ENCODE measurements at places on chromosomes 2 and 18.

DNA sequence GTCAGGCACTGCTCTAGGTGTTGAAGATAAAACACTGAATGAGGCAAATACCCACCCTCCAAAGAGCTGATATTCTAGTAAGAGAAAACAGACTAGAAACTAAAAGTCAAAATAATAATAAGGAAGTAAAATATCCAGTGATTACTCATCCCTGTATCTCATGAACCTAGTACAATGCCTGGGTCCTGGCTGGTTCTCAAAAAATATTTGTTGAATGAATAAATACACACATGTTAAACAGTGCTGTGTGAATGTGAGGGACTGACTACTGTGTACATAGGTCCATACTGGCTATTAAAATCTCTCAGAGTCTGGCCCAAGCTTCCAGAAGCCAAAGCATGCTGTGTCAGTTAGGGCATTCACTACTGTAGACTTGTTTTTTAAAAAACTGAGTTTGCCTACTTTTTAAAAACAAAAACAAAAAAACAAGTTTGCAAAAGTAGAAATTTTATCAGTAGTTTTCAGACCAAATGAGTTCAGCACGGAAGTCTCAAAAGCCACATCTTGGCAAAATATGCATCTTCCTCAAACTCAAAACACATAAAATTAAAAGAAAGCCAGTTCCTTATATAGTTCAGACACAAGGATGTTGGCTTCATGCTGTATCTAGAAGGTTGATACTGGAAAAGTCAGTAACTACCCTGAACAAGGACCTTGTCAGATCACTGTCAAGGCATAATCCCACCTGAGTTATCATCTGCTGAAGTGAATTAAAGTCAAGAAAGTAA, 136.2 kb downstream of the THADA start:
- H3K27me3 ChIP-seq = no peaks in the 10 kb centered on the region
- no peak overlapping the region for H3K27ac ChIP-seq
- no peak for DNase-seq
- H3K4me3 ChIP-seq = no peak overlapping the region
- peaks cover 21% of the 10 kb centered on the region for H3K36me3 ChIP-seq

DNA sequence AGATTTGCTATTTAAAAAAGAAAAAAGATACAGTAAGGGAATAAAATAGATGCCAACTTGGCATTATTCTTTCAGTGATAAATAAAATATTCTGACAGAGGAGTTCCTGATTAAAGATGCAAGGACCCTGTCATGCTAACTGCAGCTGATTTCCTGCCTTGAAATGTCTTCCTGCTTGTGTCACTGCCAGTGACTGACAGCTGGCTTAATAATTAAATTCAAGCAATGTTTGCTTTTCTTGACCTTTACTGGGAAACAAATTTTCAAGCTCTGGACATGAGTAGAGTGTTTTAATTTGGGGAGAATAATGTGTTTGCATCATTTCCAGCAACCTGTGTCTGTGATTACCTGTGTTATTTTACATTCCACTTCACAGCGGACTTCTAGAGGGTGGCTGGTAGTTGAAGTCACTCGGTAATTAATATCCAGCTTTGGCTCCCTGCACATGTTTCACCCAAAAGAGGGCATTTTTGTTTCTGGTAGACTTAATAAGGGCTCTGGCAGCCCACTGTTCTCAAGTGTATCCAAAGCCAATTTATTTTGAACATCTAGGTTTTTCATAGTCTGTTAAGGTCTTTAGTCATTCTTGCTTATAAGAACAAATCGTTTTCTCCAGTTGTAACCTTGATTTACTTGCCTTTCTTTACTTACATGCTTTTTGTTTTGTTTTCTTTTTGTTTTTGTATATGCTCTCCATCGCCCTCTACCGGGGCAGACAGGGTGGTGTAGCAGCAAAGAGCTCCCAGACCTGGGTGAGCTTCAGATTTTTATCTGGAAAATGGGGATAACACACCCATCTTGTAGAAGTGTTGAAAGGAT, 48.5 kb upstream of the PROKR1 start:
- H3K36me3 ChIP-seq = no peaks in the 10 kb centered on the region
- no peak overlapping the region for H3K27ac ChIP-seq
- H3K4me1 ChIP-seq = peaks cover 8% of the 10 kb centered on the region
- peak; percentile 35 for DNase-seq
- peaks cover 6% of the 10 kb centered on the region for H3K27me3 ChIP-seq
- no peak overlapping the region for H3K4me3 ChIP-seq

DNA sequence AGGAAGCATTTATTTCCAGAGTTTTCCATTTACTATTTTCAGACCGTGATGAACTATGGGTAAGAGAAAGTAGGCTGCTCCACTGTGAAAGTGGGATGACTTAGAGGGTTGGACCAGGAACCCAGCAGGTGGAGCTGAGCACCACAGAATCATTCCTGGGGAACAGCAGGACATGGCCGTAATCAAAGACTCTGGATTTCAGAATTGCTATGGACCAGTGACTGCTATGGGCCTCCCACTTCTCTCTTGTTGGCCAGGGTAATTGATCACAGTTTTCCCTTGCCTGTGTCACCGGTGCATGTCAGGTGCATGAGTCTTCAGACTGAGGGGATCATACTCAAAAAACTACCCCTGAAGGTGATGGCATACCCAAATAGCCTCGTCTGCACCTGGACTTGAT, 90.6 kb upstream of the GPC1 start:
- no peak overlapping the region for H3K27ac ChIP-seq
- H3K4me3 ChIP-seq = no peak overlapping the region
- no peaks in the 10 kb centered on the region for H3K36me3 ChIP-seq
- no peak for DNase-seq
- no peaks in the 10 kb centered on the region for H3K27me3 ChIP-seq

GRCh38 chr2:24363301-24363700, 3.0 kb upstream of the ITSN2 start:
- H3K4me3 ChIP-seq = no peak overlapping the region
- H3K36me3 ChIP-seq = peaks cover under 1% of the 10 kb centered on the region
- H3K4me1 ChIP-seq = peaks cover 17% of the 10 kb centered on the region
- no peak for DNase-seq
- no peak overlapping the region for H3K27ac ChIP-seq
- H3K27me3 ChIP-seq = no peaks in the 10 kb centered on the region

- peaks cover 16% of the 10 kb centered on the region for H3K27me3 ChIP-seq
- H3K36me3 ChIP-seq = no peaks in the 10 kb centered on the region
- H3K4me3 ChIP-seq = no peak overlapping the region
- DNase-seq = no peak
- no peak overlapping the region for H3K27ac ChIP-seq
- no peaks in the 10 kb centered on the region for H3K4me1 ChIP-seq
Measured at GRCh38 chr2:181743723-181744031, 63.4 kb upstream of the NEUROD1 start.

- peak within 1 kb of the TSS; percentile 82 for H3K27ac ChIP-seq
- H3K4me1 ChIP-seq = peaks cover 9% of the 10 kb centered on the region
- H3K4me3 ChIP-seq = peak within 1 kb of the TSS; percentile 89
- H3K36me3 ChIP-seq = peaks cover 2% of the 10 kb centered on the region
- peak; percentile 43 for DNase-seq
- peaks cover 41% of the 10 kb centered on the region for H3K27me3 ChIP-seq
Measured at GRCh38 chr2:42493468-42494354, at the start of gene KCNG3. Gene KCNG3, minus strand, starts transcription at chr2:42493982. Its CDS starts 481 bp downstream, at chr2:42493501.

Measured in activated T-helper 1 cell treated with anti-CD3 and anti-CD28 coated beads, Interleukin-12 subunit alpha, Interleukin-12 subunit beta, Interleukin-2, Interleukin-4 antibody, amounts not matched to agents 30 ng/mL and 10 ng/mL and 1 ng/mL, durations not matched to agents 14 hours and 24 hours and 36 hours (primary cell).